Uterus (tissue), 4 donors: ENCODE measurements at places on chromosomes 7 and 10. TPM values are rescaled to one million over a fixed set of nuclear protein-coding genes. Genes with fewer than 3 reads are reported as not detected.

GRCh38 chr10:12490963-12491362, 141.6 kb downstream of the CAMK1D start:
- no peak overlapping the region for H3K4me3 ChIP-seq
- H3K36me3 ChIP-seq, result no peaks in the 10 kb centered on the region
- no peak overlapping the region for H3K27ac ChIP-seq
- no peaks in the 10 kb centered on the region for H3K27me3 ChIP-seq
- no peak for DNase-seq

DNA sequence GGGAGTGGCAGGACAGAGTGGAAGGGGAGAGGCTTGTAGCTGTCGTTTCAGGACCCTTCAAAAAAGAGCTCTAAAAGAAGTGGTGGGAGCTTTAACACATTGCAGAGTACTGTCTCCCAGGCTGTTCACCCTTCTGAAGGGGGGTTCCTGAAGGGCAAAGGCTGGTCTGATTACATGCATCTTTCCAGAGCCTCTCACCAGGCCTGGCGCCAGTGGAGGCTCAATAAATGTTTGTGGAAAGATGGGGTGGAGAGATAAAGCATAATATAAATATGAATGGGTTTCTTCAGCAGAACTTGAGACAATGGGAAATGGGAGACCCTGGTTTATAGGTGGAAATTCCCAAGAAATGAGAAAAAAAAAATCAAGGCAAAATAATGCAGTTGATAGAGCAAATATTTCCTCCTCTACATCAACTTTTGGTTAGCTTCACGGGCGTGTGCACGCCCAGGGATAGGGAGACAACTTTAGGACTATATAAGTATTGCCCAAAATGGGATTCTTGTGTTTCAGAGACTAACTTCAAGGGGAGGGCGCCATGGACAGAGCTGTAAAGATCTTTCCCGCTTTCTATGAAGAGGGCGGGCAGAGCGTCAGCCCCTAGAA, 613 bp upstream of the BUB3 start:
- no peak overlapping the region for H3K27ac ChIP-seq
- no peaks in the 10 kb centered on the region for H3K36me3 ChIP-seq
- H3K27me3 ChIP-seq, result peaks cover 41% of the 10 kb centered on the region
- peaks cover 3% of the 10 kb centered on the region for H3K4me1 ChIP-seq

GRCh38 chr10:112580267-112580666, 133.3 kb downstream of the VTI1A start:
- H3K27ac ChIP-seq, result no peak overlapping the region
- no peaks in the 10 kb centered on the region for H3K27me3 ChIP-seq
- H3K36me3 ChIP-seq, result no peaks in the 10 kb centered on the region
- DNase-seq, result no peak
- H3K4me3 ChIP-seq, result no peak overlapping the region

DNA sequence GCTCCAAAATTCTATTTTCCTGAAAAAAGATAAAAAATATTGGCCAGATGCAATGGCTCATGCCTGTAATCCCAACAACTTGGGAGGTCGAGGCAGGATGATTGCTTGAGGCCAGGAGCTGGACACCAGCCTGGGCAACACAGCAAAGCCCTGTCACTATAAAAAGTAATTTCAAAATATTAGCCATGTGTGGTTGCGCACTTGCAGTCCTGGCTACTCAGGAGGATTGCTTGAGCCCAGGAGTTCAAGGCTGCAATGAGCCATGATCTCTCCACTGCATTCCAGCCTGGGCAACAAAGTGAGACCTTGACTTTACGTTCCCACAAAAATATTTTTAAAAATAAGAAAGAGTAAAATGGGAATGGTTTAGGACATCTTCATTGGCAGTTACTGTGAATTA, 104.1 kb upstream of the AFAP1L2 start:
- H3K27ac ChIP-seq, result peak overlapping the region; percentile 58
- peaks cover 6% of the 10 kb centered on the region for H3K4me1 ChIP-seq
- no peaks in the 10 kb centered on the region for H3K27me3 ChIP-seq
- no peaks in the 10 kb centered on the region for H3K36me3 ChIP-seq
- DNase-seq, result no peak

GRCh38 chr10:3010816-3011460, 56.4 kb upstream of the PFKP start:
- no peak overlapping the region for H3K27ac ChIP-seq
- no peaks in the 10 kb centered on the region for H3K27me3 ChIP-seq
- H3K4me3 ChIP-seq, result no peak overlapping the region
- no peaks in the 10 kb centered on the region for H3K4me1 ChIP-seq
- DNase-seq, result no peak

GRCh38 chr7:1028775-1029636, 15.3 kb upstream of the GPR146 start:
- H3K27me3 ChIP-seq, result no peaks in the 10 kb centered on the region
- peak overlapping the region; percentile 91 for H3K4me3 ChIP-seq
- H3K36me3 ChIP-seq, result no peaks in the 10 kb centered on the region
- no peaks in the 10 kb centered on the region for H3K4me1 ChIP-seq

CEP55 gene
- not detected for total RNA-seq

DNA sequence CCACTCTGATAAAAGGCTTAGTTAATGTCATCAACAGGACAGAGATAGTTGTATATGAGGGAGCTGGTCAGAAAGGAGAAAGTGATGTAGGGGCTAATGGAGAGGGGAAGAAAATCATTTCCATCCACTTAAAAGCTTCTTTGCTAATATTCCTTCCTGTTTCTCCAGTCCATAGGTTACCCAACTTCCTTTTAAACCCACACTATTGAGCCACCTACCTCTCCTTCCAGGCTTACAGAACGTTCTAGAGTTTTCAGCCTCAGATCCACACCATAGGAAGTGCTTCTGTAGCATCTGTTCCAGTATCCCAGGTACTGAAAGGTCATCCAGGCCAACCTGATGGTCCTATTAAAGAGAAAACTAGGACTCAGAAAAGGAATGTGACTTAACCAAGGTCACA, 28.2 kb downstream of the STRIP2 start:
- no peaks in the 10 kb centered on the region for H3K4me1 ChIP-seq
- no peaks in the 10 kb centered on the region for H3K27me3 ChIP-seq
- no peaks in the 10 kb centered on the region for H3K36me3 ChIP-seq
- H3K27ac ChIP-seq, result no peak overlapping the region
- no peak for DNase-seq
- H3K4me3 ChIP-seq, result no peak overlapping the region

CLDN3 gene
- 15.1 TPM for total RNA-seq

GRCh38 chr7:49324707-49325106, 400.4 kb downstream of the CDC14C start:
- H3K4me1 ChIP-seq, result no peaks in the 10 kb centered on the region
- H3K27ac ChIP-seq, result no peak overlapping the region
- no peaks in the 10 kb centered on the region for H3K27me3 ChIP-seq
- DNase-seq, result no peak

DNA sequence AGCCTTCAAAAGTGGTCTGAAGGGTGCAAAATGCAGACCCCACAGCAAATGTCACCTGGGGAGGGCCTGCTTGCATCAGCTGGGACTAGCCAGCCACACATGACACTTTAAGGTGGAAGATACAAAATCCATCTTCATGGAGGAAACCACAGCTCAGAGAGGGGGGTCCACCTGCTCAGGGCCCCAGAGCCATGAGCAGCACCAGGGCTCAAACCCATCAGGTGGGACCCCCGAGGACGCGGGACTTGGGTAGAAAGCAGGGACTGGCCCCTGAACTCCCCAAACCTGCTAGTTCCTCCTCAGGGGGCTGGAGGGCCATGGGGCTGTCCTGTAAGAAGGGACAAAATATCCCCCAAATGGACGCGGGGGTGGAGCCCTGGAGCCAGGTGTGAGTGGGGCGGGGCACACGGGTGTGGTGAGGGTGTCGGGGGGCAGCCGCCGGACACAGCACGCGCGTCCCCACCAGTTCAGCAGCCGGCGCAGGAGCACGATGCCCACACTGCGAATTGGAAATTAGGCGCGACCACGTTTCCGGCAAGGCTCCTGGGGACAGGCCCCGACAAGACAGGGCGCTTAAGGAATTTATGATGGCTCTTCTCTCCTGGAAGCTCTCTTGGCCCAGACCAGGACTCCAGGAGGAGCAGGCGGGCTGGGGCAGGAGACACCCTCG, 8.0 kb downstream of the PDGFA start:
- peaks cover 6% of the 10 kb centered on the region for H3K4me1 ChIP-seq
- no peaks in the 10 kb centered on the region for H3K27me3 ChIP-seq
- no peaks in the 10 kb centered on the region for H3K36me3 ChIP-seq

- H3K27ac ChIP-seq, result no peak overlapping the region
- no peaks in the 10 kb centered on the region for H3K27me3 ChIP-seq
- H3K4me3 ChIP-seq, result no peak overlapping the region
- no peak for DNase-seq
Measured at GRCh38 chr7:89927762-89928161, 226.5 kb upstream of the STEAP1 start.

EXOC4 gene
- 27.6 TPM for total RNA-seq

DNA sequence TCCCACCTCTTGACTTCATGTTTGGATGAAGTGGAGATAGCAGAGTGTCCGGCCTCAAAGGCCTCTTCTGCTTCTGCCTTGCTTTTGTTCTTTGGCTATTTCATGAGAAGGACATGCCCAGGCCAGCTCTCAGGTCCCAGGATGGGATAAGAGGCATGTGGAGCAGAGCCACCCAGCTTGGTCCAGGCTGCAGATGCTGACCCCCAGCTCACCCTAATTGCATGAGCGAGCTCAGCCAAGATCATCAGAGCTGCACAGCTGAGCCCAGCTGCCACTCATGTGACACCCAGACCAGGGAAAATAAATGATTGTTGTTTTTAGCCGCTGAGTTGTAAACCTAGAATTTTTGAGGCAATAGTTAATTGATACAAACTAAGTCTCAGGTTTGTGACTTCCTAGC, 230.0 kb downstream of the PHF14 start:
- no peak overlapping the region for H3K4me3 ChIP-seq
- no peaks in the 10 kb centered on the region for H3K36me3 ChIP-seq
- H3K4me1 ChIP-seq, result no peaks in the 10 kb centered on the region
- no peaks in the 10 kb centered on the region for H3K27me3 ChIP-seq
